ENCODE measurements at places on chromosomes 6 and 20.

- no peak for DNase-seq
Measured at GRCh38 chr6:169019727-169020491, 233.7 kb downstream of the THBS2 start.

- DNase-seq: no peak
Measured at GRCh38 chr20:62246872-62247652, 8.7 kb downstream of the OSBPL2 start.

- DNase-seq: no peak
Measured at GRCh38 chr20:58992911-58993310, 11.9 kb downstream of the NELFCD start.

DNA sequence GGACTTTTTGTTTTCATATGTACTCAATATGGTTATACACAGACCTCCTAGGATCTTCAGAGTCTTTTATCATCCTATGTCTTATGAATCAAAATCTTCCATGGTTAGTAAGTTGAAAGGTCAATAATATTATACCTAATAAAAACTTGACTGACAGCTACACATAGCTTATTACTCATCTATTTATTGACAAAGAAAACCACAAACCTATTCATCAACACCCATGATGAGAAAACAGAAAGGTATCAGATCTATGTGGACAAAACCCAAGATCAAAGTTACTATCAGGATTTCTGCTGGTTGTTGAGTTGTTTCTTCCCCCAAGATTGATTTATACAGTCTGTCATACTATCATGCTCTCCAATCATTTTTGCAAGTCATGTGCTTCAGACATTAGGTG is 460.1 kb upstream of the MANEA start:
- DNase-seq: no peak

DNA sequence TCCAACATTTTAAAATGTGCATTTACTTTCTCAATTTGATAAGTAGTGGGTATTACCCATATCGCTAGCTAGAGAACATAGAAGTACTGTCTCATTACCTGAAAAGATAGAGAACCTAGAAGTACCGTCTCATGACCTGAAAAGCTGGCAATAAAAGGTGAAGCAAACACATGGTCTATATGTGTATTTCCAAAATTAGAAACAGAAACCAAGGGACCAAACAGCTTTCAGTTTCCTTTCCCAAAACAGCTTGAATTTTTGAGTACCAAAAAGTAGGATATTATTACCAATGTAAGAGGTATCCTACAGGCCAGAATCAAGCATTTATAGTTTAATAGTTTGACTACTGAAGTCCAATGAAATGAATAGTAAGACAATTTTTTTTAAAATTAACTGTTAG is 77.2 kb downstream of the KIF13A start:
- DNase-seq: no peak

DNA sequence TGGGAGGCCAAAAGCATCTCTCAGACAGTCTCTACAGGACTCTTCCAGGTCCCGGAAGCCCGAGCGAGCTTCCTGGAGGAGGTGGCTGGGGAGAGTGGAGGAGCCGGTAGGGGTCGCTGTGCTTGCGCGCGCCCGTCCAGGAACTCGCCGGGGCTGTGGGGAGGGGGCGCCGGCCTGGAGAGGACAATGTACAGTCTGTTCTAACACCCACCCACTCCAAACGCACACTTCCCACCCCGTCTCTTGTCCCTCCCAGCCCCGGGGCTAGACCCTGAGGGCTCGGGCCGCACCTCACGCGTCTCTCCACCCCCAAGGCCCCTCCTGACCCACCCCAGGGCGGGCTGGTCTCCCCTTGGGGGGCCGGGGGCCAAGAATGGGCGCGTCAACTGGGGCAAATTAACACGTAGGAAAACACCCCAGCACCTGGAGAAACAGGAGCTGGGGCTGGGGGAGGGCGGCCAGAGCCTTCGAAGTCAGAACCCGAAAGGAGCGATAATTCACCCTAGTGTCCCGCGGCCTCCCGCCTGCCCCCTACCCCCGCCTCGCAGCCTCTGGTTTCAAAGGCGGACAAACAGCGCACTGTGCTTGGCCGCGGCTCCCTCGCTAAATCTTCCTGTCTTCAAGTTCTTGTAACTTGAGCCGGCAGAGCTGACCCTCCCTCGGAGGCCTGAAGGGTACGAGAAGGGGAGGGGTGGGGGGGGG is 103.2 kb upstream of the FOXP4 start:
- DNase-seq: no peak

DNA sequence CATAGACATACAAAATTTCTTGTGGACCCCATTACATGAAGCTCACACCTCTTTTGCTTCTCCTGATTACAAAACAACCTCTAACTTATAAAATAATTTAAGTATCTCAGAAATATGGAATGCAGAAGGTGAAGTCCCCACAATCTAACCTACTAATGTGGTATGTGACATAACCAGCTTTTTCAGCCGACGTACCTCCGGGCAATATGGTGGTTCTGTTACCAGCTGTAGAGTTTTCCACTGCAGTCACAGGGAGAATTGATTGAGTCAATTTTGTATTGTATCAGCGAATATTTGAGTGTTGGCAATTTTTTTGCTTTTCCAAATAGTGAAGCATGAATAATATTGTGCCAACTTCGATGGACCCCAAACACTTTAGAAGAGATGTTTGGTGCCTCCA is 15.7 kb upstream of the SPO11 start:
- no peak for DNase-seq

DNA sequence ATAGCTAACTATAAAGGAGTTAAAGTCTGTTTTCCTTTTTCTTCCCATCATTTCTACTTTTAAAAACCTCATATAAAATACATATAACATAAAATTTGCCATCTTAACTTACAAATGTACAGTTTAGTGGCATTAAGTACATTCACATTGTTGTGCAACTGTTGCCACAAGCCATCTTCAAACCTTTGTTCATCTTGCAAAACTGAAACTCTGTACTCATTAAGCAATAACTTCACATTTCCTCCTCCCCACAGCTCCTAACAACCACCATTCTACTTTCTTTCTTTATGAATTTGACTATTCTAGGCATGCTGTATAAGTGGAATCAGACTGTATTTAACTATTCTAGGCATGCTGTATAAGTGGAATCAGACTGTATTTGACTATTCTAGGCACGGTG is 4.5 kb downstream of the CCDC170 start:
- DNase-seq: no peak

DNA sequence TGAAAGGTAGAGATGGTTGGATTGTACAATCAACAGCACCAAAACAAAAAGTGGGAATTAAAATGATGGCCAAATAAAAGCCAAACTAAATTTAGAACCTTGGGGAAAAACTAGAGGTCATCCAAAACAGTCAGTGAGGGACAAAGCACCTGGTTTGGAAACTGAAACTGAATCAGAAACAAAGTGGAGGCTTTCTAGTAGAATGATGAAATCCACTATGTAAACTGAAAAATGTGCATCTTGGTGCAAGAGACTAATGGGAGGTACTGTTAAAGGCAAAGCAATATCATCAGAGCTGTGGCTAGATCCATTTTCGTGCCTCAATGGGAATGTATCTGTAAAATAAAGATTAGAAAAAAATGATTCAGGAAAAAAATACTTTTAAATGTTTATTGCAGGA is 380.0 kb upstream of the GJE1 start:
- DNase-seq: no peak

DNA sequence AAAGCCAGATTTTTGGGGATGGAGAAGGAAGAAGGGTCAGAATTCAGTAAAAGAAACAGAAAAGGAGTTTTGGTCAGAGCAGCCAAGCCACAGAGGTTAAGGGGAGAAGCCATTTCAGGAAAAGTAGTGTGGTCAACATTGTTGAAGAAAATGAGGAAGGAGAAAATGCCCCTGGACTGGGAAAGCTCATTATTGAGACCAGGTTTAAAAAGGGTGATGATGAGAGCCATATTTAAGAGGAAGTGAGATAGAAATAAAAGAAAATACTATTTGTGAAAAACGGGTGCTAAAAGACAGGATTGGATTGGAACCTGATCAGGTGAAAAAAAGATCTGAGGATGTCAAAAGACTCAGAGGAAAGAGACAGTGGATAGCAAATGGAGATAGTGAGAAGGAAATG is 75.8 kb downstream of the CEP162 start:
- no peak for DNase-seq

DNA sequence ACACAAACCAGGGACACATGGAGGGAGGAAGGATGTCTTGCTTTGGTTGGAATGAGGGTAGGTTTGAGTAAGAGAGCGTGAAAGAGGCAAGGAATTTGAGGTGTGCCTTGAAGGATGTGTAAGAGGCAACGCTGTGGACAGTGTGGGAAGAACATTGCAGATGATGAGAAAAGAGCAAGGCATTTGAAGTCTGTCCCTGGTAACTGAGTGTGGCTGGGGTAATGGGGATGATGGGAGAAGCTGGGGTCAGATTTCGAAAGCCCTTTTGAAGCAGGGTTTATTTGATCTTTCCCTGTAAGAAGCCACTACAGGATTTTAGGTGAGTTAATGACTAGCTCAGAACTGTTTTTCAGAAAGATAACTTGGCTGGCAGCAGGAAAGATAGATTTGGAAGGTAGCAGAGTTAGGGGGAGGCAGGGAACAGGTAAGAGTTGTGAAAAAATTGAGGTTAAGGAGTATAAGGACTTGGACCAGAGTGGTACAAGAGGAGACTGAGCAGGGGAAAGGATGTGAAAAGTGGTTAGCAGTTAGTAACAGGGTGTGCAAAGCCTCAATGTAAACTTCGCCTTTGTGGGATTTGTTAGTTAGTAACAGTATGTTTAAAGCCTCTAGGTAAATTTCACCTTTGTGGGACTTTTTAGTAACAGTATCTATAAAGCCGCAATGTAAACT is 17.7 kb downstream of the UTRN start:
- no peak for DNase-seq

GRCh38 chr20:37913567-37914366 is 10.8 kb downstream of the VSTM2L start:
- DNase-seq: no peak

GRCh38 chr20:22559711-22560318 is 24.6 kb downstream of the FOXA2 start:
- DNase-seq: no peak

- no peak for DNase-seq
Measured at GRCh38 chr6:94376876-94377275, 957.5 kb upstream of the EPHA7 start.

DNA sequence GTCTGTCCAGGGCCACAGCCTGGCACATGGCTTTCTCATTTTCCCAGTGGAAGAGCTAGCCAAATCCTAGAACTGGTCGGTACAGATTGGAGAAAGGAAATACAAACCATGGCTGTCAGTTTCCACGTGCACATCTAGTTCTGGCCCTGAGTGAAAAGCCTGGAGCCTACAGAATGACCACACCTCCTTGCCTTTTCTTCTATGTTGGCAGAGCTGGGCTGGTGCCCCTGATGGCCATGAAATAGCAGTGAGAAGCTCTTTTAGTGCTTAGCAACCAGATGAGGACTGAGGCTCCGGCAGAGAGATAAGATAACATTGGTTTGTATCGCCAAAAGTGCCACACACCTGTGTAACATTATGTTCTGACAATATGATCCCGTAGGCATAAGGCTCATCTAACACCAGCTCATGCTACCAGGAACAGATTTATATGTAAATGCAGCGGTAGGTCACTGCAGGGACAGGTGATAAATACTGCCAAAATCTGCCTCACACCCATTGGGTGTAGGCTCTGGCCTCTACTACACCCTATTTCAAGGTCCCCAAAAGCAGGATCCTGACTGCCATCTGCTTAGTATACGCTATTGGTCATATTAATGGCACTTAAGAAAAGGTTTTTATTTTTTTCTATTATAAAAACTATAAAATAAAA is 39.9 kb upstream of the TBC1D7 start:
- no peak for DNase-seq

DNA sequence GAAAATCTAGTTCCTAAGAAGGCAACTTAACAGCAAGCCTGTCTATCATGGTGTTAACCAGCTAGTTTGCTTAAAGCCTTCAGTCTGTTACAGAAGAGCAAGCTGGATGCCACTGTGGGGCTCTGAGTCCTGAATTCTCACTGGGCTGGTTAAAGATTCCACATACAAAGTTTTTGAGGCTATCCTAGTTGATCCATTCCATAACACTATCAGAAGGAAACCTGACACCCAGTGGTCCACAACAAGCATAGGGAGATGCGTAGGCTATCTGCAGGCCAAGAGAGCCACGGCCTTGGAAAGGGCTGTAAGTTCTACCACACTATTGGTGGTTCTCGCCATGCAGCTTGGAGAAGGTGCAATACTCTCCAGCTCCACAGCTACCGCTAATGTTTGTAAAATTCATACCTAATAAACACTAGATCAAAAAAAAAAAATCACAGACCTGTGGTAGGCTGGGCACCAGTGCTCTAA is 420 bp upstream of the MCCD1 start:
- no peak for DNase-seq

DNA sequence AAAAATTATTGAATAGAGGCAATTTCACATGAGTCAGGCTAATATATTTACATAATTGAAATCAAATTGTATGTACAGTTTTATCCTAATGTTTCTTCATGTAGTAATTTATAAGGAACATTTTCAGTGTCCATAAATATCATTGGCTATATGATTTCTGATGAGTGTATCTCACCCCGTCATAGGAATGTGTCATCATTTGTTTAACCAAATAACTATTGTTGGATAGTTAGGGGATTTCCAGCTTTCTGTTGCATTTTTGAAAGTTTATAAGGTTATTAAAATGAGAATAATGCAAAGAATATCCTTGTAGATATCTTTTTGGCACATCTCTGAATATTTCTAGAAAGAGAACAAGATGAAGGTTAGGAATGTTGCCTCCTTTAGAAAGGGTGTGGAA is 39.0 kb downstream of the SYTL3 start:
- no peak for DNase-seq
